Sigmoid colon (tissue), 7 donors: ENCODE measurements at places on chromosomes 13 and 19.

- DNase-seq = no peak
These were observed 75.2 kb upstream of the MRI1 start for GRCh38 chr19:13689085-13689484.

GRCh38 chr19:55472463-55472862 lies 4.0 kb upstream of the ZNF628 start:
- DNase-seq = no peak

- no peak for DNase-seq
These were observed 90.8 kb downstream of the SERP2 start for GRCh38 chr13:44464471-44464870.

DNA sequence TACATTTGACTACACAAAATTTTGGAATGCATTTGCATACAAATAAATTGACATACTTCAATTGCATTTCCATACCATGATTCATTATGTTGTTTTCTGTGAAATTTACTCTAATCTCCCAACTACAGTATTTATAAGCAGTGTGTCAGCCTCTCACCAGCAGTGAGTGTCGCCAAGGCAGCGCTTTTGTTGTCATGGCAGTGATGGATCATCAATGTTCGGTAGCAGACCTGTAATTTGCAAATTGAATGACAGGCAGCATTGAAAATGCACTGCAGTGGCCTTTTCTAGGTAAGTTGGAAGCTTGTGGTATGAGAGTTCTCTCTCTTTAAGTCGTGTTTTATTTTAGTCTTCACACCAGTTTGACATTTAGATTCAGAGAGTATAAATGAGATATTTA lies 534.1 kb downstream of the PCDH17 start:
- DNase-seq = no peak

GRCh38 chr19:56477429-56478338 lies 539 bp upstream of the ZNF667 start:
- DNase-seq = peak; percentile 96

DNA sequence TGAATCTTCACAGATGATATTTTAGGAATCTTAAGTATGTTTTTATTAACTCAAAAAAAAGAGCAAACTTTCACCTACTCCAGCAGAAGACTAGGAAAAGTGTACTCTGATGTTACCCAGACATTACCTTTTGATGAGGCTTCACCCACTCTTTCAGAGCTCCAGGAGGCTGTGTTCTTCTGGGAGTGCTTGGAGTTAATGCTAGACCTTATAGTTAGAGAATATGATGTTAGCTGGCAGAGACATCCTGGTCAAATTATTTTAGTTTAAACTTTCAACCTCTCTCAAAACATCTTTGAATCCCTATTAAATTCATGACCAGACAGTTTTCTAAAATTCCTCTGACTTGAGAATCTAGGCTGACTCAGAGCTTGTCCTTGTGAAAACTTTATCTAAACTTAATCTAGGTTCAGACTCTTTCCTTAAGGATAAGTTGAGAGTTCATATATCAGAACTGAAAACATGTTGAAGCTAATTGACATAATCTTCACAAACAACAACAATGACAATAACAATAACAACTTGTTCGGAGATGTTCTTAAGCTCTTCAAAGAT lies 82.8 kb downstream of the ITGBL1 start:
- DNase-seq = no peak

DNA sequence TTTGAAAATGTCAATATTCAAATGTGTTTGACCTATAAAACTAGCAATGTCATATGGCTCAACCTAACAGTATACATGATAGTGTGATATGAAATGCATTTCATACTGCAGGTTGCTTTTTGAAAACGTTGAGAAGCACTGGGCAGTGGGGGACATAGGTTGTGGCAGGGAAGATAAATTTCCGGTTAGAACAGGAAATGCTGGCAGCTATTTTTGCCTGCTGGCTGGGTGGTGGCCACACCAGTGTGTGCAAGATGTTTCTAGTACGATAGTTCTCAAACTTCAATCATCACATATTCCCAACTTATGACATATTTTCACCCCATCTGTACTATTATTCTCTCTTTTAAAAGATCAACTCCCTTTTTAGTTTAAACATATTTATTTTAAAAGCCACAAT lies 17.2 kb downstream of the FXYD5 start:
- peak; percentile 45 for DNase-seq

GRCh38 chr19:51548213-51548651 lies 16.8 kb upstream of the SIGLEC6 start:
- no peak for DNase-seq

- no peak for DNase-seq
These were observed 10.5 kb downstream of the ADAMTS10 start for GRCh38 chr19:8600064-8600463.

DNA sequence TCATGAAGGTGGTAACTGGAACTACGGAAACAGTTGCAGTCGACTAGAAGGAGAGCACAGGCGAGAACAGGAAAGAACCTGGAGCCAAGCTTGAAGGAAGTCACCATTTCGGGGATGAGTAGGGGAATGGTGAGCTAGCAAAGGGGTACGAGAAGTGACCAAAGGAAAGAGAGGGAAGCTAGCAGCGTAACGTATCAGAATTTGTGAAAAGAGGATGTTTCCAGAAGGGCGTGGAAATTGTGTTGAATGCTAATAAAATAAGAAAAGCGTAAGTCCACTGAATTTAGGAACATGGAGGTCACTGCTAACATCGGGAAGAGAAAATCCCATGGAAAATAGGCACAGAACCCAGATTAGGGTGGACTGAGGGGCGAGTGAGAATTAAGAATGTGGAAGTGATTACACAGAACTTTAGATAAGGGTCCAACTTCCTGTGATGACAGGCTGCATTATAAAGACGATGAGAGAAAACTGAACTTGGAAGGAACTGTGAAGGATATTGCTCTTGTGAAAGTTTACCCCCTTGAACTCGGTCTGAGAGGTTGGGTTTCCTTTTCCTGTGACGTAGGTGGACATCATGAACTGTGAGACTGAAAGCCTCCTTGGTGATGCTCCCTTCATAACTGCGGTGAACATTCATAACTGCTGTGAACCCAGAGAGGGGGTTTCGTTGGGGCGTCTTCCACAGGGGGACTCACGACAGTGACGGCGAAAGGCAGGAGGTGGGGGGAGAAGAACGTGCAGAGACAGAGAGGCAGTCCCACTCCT lies 2.0 kb upstream of the FFAR2 start:
- DNase-seq = no peak

GRCh38 chr13:50261130-50261901 lies 246.1 kb downstream of the KCNRG start:
- DNase-seq = no peak

- DNase-seq = no peak
These were observed 26.3 kb upstream of the DCLK1 start for GRCh38 chr13:36157480-36157879.

GRCh38 chr19:32818536-32818935 lies 51.0 kb downstream of the SLC7A9 start:
- DNase-seq = no peak

- DNase-seq = no peak
These were observed 11.8 kb upstream of the ERFL start for GRCh38 chr19:41939861-41940730.

DNA sequence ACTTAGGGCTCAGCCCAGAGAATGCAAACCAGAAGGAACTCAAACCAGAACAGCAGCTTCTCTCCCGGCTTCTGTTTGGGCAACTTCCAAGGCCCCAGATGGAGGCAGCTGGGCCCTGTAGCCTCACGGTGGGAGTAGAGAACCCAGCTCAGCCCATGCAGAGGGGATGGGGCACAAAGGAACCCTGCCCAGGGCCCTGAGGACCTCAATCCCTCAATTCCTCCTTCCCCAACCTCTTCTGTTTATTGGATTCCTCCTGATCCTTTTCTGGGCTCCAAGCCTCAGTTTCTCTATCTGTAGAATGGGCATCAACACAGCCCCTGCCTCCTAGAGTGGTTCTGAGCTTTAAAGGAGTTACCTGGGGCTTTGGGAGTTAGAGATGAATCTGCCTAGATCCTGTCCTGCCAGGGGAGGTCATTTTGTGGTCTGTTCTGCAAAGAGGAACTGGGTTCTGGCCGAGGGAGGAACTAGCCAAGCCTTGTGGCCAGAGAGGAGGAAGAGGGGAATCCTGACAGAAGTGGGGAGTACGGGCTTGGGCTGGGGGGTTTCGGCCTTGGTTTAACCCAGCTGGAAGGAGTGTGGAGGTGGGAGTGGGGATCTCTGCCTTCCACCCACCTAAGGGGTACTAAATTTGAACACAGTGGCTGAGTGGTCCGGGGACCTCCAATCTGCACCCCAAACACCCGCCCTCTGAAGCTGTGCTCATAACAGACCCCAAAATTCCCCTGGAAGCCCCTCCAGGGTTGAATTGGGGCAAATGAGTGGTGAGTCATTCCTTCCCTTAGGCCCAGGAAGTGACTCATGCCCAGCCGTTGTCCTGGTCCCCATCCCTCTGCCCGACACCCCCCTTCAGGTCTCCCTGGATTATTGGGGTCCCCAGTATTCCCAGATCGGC lies 2.7 kb downstream of the ADGRE5 start:
- DNase-seq = peak; percentile 84

DNA sequence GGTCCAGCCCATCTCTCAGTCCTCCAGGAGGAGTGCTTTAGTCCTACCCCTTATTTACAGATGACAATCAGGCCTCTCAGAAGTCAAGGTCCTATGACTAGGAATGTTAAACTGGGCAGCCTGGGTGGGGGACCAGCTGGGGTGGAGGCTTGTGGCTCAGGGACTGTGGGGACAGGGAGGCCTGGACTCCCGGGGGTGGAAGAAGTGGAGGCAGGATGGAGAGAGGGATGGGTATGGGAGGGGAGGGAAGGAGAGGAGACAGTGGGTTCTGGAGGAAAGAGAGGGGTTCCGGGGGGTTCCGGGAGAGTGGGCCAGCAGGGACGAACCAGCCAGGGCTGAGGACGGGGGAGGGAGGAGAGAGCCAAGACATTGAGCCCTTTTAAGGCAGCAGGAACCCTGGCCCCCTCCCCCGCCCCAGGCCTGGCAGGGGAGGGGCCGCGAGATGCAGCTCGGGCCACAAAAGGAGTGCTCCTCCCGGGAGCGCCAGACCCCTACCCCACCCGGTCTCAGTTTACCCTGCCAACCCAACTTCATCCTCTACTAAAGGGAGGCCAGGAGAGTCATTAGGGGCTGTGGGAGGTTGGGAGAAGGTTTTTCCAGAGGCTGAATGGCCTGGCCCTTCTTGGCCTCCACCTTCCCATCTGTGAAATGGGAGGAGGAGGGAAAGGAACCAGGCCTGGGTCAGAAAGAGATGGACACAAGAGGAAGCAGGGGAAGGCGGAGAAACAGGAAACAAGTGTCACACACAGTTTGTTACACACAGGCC lies 1.7 kb downstream of the DMPK start:
- DNase-seq = peak; percentile 71

- DNase-seq = no peak
These were observed 304.9 kb downstream of the PCDH20 start for GRCh38 chr13:61110732-61111131.

DNA sequence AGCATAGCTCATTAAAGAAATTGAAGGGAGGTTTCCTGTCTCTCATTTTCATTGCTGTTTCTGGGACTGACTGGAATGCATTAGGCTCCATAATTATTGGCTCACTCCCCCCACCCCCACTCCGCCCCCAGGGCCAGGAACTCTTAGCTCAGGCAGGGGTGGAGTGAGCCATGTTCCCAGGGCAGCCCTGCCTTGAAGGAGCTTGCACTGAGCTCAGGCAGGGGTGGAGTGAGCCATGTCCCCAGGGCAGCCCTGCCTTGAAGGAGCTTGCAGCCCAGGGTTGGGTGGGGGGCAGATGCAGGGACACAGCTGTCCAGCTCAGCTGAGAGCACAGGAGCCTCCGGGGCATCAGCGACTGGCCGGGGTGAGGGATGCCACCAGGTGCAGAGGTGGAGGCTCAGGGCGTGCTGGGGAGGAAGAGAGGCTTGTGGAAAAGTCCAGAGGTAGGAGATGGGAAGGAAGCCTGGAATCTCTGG lies 39.1 kb upstream of the TFDP1 start:
- DNase-seq = no peak
